Activated T-helper 17 cell treated with anti-CD3 and anti-CD28 coated beads, Interleukin-2, amount 50 U/mL, for 72 hours (primary cell): ENCODE measurements at places on chromosomes 13 and 19.

DNA sequence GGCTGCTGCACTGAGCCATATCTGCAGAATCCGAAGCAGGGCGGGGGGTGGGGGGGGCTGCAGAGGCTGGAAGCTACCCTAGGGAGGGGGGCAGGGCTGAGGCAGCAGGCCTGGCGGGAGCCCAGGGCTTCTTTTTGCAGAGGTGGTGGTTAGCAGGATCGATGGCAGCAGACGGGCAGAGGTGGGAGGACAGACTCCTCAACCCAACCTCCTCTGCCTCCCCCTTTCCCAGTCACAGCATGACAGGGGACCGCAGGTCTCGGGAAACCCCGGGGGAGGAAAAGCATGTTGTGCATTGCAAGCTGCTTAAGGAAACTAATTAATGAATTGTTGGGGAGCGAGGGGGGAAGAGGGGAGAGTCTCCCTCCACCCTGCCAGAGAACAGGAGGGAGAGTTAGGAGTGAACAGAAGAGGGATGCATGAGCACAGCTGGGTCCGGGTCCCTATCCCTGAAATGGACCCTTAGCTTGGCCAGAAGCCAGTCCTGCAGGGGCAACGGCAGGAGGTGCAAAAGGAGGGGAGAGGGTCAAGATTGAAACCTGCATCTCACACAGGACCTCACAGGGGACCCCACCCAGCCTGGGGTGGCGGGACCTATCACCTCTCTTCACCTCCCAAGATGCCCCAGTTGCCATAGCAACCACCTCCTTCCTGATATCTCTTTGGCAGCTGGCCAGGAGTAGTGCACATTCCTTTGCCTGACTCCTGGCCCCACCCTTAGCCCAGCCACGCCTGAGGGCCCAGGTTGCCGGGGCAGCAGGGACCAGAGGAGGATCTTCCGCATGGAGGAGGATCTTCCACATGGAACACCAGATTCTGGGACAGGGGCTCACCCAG, 1.8 kb downstream of the FXYD7 start:
- no peak for ATAC-seq

GRCh38 chr13:49110913-49111170, 109.3 kb upstream of the MLNR start:
- ATAC-seq, result no peak

GRCh38 chr19:35797663-35798062, 15.0 kb downstream of the PRODH2 start:
- peak; percentile 38 for ATAC-seq

DNA sequence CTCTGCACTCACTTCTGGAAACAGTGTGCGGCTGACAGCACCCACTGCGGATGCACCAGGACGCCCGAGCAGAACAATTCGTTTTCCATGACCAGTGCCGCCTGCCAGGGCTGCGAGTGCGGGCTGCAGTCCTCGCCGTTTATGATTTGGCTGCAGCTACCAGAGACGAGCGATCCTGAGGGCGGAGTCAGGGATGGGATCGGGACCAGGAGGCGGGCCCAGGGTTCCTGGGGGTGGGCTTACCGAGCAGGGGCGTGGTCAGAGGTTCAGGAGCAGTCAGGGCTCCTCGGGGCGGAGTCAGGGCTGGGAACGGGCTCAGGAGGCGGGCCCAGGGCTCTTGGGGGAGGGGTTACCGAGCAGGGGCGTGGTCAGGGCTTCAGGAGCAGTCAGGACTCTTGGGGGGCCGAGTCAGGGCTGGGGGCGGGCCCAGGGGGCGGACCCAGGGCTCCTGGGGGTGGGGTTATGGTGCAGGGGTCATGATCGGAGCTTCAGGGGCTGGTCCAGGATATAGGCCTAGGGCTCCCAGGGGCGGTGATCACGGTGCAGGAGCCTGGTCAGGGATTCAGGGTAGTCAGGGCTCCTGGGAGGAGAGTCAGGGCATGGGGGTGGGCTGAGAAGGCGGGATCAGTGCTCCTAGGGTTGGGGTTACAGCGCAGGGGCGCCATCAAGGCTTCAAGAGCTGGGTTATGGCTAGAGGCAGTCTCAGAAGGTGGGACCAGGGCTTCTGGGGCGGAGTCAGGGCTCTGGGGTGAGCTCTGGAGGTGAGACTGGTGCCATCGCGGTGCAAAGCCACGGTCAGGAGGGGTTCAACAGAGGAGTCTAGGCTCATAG, 1.7 kb downstream of the KLK4 start:
- ATAC-seq, result peak; percentile 46

DNA sequence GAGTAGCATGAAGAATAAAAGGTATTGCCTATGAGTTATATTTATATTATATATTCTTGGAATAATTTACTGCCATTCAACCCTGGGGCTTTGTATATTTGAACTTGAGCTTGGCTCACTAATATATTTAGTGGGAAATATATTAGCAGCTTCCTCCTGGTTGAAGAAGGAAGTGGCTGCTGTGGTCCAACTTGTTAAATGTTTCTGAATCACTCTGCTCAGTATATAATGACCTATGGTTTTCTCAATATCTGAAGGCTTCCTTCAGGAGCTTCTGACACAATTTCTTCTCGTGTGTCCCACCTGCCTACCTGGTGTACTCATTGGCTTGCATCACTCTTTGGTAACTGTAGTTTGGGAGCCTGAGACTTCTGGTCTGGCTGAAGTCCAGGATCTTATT, 646.4 kb downstream of the TBC1D4 start:
- ATAC-seq, result no peak

GRCh38 chr19:7987114-7987768, 18.2 kb downstream of the ELAVL1 start:
- ATAC-seq, result no peak

DNA sequence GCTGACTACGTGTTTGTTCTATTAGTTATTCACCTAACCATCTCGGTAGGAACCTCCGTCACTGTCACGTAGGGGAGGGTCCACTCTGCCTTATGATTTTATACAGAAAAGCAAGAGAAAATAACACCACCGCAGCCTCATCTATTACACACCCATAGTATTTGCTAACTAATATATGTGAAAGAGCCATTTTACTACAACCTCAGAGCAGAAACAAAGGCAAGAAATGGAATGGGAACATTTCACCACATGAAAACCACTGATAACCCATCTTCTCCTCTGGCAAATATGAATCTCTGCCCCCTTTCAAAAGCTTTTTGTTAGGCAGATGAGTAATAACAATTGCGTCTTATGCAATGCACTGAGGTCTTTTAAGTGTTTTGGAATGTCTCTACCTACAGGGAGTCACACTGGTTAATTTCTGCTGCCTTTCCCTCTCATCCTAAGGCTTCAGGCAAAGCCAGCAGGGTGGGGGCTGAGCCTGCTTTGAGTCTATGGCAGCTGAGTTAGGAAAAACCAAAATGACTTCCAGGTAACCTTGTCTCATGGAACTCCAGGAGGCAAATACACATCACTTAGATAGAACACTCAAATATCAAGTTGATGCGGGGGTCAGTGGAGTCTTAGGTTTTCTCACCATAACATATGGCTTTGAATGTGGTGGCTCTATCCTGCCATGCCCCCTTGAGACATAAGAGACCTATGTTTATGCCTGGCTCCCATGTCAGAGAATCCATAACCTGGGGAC, 15.0 kb downstream of the TSHZ3 start:
- ATAC-seq, result no peak

DNA sequence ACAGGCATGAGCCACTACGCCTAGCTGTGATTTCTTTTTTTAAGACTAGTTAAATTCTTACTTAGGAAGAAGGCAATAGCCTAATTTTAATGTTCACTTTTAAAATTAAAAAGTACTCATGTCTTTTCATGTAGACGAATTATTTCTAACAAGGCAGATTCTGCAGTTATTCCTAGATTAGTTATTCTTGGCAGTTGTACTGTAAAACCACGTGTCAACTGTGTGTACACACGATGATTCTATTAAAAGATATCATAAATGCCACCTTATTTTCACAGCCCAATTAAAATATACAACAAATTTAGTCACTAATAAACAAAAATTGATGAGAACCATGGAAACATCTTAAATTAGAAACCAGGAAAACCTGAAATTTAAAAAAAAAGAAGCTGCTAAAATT, 10.6 kb upstream of the FOXO1 start:
- ATAC-seq, result no peak

DNA sequence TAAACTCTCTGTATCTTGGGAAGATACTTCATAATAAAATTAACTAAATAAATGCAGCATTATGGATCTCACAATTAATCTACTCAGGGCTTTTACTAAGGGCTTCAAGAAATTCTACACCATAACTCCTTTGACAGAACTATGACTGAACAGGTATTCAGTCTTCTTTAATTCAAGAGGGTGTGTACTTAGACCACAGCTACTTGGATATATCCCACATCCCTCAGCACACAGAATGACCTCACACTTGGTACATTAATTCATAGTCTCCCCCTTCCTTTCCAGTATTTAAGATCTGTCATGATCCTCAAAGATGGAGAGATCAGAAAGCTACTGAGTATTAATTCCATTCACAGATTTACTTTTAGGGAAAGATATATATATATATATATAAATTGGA, 11.6 kb downstream of the DIAPH3 start:
- ATAC-seq, result no peak

DNA sequence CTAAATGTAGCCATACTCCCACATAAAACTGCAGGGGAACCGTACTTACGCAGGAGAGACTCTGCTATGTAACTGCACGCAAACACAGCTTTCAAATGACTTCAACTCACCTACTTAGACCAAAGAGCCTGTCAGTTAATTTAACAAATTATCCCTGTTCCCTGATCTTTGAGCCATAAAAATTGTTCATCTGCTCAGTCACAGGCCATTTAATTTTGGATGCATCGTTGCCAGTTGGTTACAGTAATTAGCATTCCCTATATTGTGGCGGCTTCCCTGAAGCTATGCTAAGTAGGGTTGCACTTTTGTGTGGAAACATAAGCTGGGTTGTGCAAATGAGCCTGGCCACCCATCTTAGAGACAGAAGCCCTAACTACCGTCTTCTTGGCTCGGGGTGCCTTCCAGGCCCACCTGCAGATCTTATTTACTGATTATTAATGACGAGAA, 21.2 kb upstream of the OBI1 start:
- no peak for ATAC-seq

DNA sequence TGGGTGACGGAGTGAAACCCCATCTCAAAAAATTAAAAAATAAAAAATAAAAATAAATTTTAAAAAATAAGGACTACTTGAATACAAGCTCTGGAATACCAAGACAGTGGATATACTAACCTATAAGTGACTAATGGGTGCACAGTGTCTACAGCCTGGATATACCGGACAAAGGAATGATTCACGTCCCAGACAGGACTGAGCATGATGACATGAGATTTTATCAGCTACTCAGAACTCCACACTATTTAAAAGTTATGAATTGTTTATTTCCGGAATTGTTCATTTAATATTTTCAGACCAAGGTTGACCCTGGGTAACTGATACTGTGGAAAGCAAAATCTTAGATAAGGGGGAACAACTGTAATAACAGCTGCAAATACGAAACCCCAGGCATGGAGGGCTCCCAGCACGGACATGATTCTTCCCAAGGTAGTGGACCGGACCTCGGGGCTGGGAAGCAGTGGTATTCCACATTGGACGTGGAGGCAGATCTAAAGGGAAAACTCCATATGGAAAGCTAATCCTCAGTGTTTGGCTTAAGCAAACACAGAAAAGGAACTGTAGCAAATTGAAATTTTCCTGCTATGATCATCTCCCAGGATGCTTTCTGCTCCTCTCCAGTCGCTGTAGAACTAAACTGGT, 102.6 kb upstream of the TSHZ3 start:
- no peak for ATAC-seq

DNA sequence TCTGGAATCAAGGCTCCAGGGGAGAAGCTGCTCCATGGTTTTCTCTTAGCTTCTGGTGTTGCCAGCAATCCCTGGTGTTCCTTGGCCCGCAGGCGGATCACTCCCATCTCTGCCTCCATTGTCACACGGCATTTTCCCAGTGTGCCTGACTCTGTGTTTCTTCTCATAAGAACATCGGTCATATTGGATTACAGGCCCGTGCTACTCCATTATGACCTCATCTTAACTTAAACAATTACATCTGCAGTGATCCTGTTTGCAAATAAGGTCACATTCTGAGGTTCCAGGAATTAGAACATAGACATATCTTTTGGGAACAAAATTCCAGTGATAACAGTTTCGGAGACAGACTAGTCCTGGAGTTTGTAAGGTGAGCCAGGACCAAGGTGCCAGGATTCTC, 23.5 kb upstream of the ALOX5AP start:
- no peak for ATAC-seq

GRCh38 chr19:11125994-11126685, 29.4 kb downstream of the SPC24 start:
- ATAC-seq, result peak; percentile 76

DNA sequence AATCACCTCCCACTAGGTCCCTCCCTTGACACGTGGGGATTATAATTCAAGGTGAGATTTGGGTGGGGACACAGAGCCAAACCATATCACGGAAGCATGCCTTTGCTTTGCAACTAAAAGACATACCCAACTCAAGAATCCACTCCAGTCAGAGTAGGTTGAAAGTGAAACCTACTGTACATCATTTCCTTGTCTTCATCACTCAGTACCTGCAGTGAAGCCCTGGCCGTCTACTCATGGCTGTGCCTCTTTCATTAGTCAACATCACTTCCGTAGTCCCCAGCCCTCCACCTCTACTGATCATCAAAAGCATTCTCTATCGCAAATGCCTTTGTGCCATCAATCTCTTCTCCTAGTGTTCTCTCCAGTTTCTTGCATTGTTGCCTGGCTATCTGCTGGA, 343.1 kb upstream of the ARGLU1 start:
- ATAC-seq, result peak; percentile 80

DNA sequence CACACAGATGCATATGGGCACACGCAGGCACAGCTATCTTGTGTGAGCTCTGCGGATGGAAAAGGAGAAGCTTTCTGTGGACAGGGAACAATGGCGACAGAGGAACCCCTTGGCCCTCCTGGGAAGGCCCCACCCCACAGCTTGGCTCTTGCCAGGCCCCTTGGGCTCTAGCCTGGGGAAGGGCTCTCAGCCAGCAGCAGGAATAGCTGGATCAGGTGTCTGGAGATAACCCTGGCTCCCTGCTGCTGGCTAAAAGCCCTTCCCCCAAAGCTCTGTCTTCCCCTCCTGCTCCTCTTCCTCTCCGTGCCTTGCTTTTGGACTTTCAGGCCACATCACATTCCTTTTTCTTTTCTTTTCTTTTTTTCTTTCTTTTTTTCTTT, 24.3 kb downstream of the CEBPA start:
- no peak for ATAC-seq

GRCh38 chr13:36074659-36075058, 56.5 kb downstream of the DCLK1 start:
- ATAC-seq, result no peak

- no peak for ATAC-seq
These were observed 34.6 kb upstream of the SOX1 start for GRCh38 chr13:112032186-112032993.
